ENCODE measurements at places on chromosomes 1 and 21.

DNA sequence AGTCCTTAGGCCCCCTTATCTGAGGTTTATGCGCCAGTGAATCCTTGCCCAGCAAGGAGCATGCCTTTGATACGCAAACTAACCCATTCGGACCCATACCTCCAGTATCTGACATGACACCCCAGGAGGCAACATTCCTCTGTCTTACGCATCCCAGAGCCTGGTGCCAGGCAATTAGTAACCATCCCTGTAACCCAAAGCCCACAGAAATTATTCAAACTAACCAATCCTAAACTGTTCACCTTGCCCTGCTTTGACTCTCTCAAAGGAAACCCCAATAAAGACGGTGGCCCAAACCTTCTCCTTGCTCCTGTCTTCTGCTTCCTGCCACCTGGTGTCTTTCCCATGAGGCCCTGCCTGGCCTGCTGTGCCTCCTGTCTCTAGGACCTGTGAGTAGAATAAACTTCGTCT, 36.4 kb downstream of the ZNF496 start:
- DNase-seq: no peak

DNA sequence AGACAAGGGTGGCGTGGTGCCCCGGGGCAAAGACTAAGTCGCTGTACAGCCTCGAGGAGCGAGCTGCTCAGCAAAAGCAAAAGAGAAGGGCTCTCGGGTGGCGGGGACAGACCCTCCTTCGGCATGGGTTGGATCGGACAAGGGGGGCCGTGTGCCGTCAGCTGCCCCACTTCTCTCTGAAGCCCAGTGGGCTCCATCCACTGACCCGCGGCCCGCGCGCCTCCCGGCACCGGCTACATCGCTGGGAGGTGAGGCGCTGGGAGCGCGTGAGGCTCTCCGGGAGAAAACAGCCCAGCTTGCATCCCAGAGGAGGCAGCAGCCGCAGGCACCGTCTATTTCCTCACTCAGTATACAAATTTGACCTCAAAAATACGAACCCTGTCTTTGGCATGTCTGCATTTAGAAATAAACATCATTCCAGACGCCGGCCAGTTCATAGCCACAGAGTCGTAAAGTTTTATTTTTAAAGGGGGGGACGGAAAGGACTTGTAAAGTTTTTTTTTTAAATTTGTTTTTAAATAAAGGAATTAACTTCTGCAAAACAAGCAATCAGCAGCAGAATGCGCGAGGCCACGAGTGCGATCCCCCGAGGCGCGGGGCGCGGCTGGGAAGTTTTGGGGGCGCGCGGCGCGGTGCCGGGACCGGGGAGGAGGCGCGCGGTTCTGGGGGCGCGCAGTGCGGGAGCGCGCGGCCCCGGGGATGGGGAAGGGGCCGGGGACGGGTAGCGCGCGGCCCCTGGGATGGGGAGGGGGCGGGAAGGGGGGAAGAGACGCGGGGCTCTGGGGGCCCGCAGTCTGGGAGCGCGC, 689 bp upstream of the GPR137B start:
- DNase-seq: no peak

- DNase-seq: peak; percentile 39
Observed at GRCh38 chr21:26389971-26390641, 183.0 kb downstream of the CYYR1 start.

DNA sequence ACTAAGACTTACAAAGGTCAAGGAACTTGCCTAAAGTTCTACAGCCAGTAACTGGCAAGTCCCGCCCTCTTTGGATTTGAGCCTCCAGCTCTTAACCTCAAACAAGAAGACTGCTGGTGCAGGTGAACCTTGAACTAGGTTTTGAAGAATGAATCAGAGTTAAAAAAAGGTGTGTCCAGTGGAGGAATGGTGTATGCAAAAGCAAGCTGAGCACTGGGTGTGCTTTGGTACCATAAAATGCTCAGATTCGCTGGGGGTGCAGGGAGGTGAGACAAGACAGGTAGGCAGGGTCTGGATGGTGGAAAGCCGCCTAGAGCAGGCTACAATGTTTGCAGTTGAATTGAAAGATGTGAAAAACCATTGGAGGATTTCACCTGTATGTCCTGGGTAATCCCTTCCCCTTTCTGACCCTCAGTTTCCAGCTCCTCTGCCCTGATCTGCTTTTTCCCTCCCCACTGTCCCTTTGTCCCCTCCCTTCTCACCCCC, 39.8 kb downstream of the FOXD2 start:
- DNase-seq: no peak

DNA sequence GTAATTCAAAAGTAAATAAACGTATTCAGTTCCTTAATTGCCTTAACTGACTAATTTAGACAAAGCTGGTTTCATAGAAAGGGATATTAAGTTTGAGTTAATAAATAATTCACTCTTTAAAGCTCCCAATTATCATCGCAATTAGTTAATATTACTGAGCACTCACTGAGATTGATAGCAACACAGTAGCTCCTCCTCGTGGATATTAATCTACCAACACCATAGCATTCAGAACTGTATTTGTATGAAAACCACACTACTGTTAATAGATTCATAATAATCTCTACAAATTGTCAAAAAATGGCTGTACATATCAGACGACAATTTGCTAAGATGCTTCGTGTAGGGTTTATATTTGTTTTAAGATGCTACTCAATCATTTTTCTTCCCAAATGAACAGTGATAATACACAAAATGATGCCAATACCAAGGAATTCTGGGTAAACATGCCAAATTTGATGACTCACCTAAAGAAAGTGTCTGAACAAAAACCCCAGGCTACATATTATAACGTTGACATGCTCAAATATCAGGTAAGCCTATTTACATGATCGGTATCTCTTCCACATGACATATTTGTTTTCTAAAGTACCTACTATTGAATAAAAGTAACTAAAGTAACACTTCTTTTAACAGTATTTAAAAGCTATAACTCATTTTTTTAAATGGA, 18.8 kb upstream of the DYNLT5 start:
- no peak for DNase-seq

- DNase-seq: no peak
Observed at GRCh38 chr1:243487036-243487648, 231.3 kb downstream of the SDCCAG8 start.

DNA sequence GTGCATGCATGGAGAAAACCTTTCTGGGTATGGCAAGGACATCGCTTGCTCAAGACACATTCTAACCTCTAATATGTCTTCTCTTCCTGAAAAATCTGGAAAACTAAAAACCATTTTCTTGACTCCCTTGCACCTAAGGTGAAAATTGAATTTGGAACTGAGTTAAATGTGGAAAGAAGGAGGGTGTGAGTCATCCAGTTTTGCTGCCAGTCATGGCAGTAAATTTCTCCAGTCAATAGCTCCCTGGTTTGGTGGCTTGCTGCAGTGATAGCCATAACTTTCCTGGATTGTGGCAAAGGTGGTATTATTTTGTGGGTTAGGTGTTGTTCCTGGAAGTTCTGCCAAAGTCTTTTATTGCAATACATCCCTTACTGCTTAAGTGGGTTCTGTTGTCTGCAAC, 2.5 kb downstream of the ZCCHC17 start:
- no peak for DNase-seq

DNA sequence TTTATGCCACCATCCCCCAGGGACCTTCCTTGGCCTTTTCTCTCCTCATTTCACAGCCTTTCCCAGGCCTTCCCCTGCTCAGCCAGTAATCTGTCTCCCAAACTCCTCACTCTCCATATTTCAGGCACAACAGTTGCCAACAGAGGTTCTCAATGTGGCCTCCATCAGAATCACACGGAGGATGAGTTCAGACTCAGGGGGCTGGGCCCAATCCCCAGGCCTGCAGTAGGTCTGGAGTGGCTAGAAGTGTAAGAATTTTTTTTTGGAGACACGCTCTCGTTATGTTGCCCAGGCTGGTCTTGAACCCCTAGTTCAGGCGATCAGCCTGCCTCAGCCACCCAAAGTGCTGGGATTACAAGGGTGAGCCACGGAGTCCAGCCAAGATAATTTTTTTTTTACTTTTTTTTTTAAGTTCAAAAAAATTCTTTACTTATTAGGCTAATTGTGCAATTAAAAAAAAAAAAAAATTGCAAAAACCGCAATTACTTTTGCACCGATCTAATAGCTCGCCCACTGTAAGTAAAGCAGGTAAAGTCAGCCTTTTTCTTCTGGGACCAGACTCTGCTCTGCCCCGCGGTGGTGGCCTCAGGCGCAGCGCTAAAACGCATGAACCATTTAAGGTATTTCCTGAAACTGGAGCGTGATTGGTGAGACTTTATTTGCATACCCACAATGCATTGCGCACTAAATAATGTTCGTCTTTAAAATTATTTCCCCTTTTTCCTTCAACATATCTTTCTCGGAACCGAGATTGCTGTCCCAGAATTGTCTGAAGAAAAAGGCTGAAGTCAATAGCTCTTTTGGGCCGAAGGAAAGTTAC, 18.7 kb downstream of the KIAA2013 start:
- DNase-seq: peak; percentile 82

DNA sequence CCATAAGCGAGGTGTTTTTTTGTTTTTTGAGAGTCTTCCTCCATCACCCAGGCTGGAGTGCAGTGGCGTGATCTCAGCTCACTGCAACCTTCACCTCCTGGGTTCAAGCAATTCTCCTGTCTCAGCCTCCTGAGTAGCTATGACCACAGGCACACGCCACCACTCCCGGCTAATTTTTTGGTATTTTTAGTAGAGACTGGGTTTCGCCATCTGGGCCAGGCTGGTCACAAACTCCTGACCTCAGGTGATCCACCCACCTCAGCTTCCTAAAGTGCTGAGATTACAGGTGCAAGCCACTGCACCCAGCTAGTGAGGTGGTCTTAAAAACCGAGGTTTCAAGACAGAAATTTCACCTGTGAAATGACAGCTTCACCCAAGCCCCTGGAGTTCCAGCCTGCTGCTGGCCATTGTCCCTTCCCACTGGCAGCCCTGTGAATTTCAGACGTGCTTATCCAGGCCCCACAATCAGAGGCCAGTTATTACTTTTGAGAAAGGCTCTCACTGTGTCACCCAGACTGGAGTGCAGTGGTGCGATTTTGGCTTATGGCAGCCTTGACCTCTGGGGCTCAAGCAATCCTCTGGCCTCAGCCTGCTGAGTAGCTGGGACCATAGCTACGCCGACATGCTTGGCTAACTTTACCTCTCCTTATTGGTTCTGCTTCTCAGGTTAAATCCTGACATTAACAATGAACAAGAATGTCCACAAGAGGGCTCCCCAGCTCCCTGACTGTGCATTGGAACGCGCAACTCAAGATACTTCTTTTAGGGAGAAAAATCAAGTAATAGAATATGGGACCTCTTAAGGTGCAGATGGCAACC, 19.4 kb downstream of the ENO1 start:
- DNase-seq: no peak

GRCh38 chr1:14728516-14728915, 130.0 kb downstream of the KAZN start:
- DNase-seq: no peak

DNA sequence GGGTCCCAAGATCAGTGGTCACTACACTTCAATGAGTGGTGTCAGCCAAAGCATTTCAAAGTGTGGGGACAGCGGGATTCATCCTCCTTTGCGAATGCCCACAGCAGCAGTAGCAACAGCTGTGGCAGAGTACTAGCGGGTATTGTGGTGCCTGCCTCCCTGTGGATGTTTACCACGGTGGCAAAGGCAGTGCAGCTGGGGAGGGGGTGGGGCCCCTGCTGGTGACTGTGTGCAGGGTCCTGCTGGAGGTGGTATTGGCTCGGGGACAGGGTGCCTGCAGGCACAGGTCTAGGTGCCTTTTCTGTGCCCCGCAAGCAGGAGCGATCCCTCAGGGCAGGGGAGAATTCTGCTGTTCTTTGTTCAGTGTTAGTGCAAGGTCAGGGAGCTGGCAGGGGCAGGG, 415.7 kb downstream of the USP25 start:
- no peak for DNase-seq

Data from SIG-M5 (cell line).